ENCODE measurements at places on chromosomes 12 and 14.

DNA sequence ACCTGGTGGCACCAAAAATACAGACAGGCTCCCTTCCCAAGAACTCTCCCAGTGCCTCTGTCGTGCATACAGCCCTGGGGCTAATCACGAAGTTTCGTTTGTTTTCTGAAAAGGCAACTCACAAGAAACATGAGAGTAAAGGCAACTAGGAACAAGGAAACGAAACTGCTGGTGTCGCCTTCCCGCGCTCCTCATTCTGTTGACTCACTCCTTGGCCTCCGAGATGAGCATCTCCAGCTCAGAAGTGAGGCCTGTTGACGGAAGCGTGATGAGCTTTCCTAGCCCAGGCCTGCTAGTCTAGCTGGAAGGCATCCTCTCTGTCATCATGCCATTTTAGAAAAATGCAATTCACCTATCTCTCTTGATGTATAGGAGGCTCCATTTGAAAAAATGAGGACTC, 50.5 kb downstream of the TTC9 start:
- DNase-seq, result no peak

GRCh38 chr12:25710128-25710527, 157.0 kb upstream of the LMNTD1 start:
- DNase-seq, result peak; percentile 65

- DNase-seq, result no peak
Measured at GRCh38 chr12:128318341-128318740, 51.4 kb downstream of the TMEM132C start.

GRCh38 chr14:98501836-98502235, 770.2 kb downstream of the BCL11B start:
- no peak for DNase-seq

DNA sequence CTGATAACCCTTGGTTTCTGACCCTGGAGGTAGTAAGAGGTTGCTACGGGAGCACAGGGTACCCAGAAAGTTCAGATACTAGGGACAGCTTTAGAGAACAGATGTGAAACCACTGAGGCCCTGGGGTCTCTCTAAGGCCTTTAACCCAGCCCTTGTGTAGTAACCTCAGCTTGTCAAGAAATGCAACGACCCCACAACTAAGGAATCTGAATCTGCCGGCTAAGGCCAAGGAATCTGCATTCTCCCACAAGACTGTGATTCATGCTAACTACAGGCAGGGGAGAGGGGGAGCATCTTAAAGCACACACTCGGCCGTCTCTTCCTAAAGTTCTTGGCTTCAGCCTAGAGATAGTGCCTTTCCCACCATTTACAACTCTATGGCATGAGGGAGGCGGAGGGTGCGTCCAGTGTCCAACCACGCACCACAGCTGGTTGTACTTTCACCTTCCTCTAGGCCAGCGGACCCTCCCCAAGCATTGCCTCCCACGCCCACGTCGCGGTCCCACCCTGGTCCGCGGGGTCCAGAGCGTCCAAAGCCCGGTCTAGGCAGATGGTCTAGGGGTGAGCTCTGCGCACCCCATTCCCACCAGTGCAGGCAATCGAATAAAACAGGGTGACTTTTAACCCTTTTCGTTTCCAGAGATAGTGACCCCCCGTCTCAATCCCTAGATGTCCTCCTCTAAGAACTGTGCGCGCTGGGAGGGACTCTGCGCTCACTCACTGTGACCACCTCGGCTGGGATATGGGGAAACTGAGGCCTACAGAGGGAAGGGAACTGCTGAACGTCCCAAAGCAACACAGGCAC, 735 bp upstream of the VASH1 start:
- DNase-seq, result peak; percentile 19

GRCh38 chr14:51784466-51784865, 75.9 kb upstream of the GNG2 start:
- DNase-seq, result no peak

DNA sequence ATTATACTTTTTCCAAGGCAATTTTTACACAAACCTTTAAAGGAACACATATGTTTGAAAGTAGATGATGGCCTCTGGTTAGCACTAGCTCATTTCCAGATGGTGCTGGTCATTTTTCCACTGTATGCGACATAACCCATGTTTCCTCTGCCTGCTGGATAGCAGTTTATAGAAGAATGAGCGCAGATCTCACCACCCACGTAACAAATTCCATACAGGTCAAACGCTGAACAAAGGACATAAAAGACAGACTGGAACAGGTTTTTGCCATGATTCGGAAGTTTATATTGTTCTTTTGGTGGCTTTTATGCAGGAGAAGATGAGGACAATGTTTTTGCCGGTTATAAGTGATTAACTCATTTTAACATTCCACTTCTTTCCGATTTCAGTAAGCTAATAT, 30.7 kb downstream of the PPP1R36 start:
- DNase-seq, result peak; percentile 44

DNA sequence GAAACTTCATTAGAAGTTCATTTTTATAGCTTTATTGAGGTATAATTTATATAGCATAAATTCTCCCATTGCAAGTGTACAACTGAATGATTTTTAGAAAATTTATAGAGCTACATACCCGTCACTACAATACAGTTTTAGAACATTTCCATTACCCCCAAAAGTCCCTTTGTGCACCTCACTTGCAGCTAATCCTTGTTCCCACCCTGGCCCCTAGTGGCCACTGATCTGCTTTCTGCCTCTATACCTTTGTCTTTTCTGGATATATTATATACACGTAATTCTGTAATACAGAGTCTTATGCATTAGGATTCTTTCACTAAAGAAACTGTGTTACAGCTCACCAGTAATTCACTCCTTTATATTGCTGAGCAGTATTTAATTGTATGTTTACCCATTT, 145.1 kb upstream of the DIO2 start:
- no peak for DNase-seq

- no peak for DNase-seq
Measured at GRCh38 chr12:63064080-63064479, 86.9 kb downstream of the AVPR1A start.

DNA sequence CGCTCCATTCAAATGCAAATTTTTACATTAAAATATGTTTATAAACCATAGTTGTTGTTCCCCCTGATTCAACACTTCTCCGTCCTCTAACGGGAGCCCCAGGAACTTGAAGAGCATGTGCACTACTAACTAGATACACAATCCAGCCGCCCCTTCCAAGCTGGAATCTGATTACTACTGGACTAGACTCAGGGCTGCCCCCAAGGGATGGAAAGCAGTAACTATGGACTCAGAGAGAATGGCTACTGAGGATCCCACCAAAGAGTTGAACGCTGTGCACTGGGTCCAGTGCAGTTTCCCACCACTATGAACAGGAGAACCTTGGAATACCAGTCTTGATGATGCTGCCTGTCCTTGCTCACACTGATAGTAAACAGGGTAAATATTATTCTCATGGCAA, 48.6 kb upstream of the PCNX1 start:
- DNase-seq, result no peak

GRCh38 chr14:20350282-20350681, 6.8 kb downstream of the PARP2 start:
- no peak for DNase-seq

DNA sequence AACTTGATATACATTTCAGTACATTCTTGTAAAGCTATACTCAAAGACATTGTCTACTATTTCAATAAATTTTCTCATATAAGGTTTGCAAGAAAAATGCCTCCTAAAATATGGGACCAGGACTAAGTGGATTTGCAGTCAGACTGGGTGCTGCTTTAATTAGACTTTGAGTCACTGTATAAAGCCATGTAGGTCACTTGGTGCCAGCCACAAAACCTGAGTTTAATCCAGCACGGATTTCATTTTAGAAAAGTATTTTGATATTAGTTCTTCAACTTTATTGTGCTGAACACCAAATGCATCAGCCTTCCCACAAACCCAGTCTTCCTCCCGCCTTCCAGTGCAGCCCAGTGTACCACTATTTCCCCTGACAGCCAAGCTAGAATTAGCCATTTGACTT, 9.9 kb upstream of the NID2 start:
- DNase-seq, result no peak

GRCh38 chr12:11823043-11823442, 173.6 kb downstream of the ETV6 start:
- DNase-seq, result no peak

- no peak for DNase-seq
Measured at GRCh38 chr12:109444259-109444658, 32.8 kb downstream of the KCTD10 start.

DNA sequence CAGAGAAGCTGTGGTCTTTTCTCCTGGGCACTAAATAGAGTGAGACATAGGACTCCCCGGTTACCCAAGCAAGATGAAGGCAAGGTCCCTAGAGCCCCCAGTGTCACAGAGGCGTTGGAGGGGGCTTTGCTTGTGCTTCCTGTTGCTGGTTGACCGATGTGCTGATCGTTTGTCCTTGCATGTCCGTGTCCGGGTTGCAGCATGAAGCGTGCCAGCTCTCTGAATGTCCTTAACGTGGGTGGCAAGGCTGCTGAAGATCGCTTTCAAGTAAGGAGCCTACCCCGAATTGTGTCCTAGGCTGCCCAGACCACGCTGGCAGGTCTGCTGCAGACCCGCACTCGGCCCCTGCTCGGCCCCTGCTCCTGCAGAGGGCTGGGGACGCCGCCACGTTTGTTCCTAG, 23.1 kb downstream of the XRCC3 start:
- no peak for DNase-seq

GRCh38 chr14:104223101-104224041, 85.0 kb downstream of the KIF26A start:
- peak; percentile 86 for DNase-seq

DNA sequence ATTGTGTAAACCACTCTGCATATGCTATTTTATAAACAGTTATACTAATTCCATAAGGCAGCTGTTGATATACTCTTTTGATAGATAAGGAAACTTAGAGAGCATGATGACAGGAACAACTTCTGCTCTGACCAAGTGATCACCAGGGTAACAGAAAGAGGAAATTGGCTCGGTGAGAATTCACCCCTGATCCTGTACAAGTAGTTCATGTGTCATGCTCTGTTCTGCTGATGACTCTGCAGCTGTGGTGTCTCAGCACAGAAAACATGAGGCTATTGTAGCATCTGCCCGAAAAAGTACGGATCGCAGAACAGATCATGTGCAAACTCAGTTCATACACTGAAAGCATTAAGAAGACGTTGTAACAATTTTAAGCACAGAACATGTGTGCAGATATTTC, 345.0 kb downstream of the LRIG3 start:
- DNase-seq, result peak; percentile 60

DNA sequence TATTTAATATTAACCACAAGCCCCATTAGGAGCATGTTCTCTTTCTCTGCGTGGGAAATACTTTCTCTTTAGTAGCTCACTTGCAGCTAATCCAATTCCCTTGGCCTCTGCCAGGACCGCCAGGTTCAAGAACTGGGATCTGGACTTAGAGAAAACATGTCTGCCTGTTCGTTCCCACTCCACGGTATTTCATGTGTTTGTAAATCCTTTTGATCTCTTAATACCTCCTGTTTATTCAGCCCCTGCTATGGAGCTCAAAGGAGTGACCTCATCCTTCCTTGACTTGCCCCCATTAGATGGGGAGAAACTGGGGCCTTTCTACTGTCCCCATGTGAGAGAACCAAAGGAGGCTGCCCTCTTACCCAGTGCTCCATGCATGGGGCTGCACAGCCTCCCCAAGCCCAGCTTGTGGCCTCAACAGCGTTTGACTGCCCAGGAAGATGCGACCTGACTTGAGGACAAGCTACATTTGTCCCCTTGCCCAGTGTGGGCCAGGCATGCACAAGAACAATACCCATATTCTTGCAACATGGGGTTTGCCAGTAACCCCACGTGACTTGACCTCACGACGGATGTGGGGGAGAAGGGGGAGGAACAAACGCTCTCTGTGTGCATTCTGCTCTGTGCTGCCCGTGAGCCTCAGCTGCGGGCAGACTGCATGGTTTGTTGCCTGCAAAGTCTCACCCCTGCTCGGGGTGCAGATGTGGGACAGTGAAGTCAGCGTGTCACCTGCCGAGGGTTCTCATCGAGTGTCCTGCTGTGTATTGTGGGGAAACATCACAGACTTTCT, 30.3 kb downstream of the CD9 start:
- peak; percentile 69 for DNase-seq

- DNase-seq, result no peak
Measured at GRCh38 chr14:60241091-60241490, 7.9 kb upstream of the PPM1A start.
